Choroid plexus epithelial cell (primary cell): ENCODE measurements at places on chromosomes 13 and 19.

DNA sequence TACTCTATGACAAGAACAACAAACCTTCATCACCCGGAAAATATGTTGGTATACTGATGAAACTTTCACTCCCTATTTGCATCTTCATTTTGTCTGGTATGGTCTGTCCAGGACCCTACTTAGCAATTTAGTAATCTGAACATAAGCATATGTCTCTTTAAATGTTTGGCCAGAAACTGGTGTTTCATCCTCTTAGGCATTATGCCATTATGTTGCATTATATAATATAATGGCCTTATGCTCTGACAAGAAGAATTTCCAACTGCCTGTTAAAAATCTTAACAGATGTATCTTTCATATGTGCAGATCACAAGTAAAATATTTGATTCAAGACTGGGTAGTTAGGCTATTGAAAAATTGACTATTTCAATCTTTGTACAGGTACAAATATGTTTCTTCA, 610.6 kb upstream of the PRR20A start:
- no peak for DNase-seq

DNA sequence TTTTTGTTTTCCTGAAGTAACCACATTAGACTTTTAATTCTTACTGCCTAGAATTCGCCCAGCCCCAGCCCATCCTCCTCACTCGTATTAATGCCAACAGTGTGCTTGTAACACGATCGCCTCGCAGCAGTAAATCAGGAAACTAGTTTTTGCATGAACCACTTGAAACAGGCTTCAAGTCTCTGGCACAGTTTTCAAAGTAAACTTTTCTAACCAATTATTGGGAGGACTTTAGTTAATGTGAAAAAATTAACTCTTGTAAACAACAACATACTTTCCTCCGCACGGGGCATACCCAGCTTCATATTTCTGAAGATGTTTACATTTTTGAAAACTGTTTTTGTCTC, 39.2 kb downstream of the TNFRSF19 start:
- peak; percentile 89 for DNase-seq

DNA sequence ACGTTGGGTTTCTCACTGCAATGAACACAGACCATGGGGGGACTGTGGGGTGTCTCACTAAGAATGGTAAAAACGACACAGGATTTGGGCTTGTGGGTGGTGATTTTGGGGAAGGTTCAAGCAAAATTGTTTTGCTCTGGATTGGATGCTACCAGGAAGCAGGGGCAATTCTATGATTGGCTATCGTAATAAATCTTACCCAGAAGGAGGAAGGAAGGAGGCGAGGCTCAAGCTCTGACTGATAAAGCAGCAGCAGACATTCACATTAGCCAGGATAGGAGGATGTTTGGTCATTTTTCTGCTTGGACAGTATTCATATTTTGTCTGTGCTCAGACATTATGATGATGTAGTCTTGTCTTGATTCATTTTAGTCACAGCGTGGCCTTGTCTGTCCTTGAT, 1.5 kb downstream of the ZNF576 start:
- DNase-seq, result no peak

DNA sequence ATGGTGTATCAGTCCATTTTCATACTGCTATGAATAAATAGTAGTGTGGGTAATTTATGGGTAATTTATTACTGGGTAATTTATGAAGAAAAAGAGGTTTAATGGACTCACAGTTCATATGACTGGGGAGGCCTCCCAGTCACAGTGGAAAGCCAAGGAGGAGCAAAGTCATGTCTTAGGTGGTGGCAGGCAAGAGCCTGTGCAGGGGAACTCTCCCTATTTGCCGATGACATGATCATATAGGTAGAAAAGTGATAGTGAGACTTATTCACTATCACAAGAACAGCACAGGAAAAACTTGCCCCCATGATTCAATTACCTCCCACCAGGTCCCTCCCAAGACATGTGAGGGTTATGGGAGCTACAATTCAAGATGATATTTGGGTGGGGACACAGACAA, 1137.7 kb downstream of the UQCRFS1 start:
- DNase-seq, result no peak

DNA sequence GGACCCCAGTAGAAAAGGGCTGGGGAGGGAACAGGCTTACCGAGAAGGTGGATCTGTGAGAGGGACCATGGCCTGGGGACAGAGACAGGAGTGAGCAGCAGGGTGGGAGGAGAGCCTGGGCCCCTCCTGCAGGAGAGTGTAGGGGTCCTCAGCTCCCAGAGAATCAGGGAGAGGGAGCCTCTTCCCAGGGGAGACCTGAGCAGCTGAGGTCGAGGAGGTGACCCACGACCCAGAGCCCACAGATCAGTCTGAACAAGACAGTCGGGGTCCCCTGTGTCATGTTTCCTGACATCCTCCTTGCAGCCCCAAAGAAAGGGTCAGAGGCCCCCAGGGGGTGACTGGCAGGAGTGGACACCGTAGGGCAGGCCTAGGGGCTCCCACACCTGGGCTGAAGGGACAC, 6.7 kb downstream of the CEACAM4 start:
- no peak for DNase-seq

GRCh38 chr13:46906405-46906804, 9.6 kb upstream of the HTR2A start:
- no peak for DNase-seq

DNA sequence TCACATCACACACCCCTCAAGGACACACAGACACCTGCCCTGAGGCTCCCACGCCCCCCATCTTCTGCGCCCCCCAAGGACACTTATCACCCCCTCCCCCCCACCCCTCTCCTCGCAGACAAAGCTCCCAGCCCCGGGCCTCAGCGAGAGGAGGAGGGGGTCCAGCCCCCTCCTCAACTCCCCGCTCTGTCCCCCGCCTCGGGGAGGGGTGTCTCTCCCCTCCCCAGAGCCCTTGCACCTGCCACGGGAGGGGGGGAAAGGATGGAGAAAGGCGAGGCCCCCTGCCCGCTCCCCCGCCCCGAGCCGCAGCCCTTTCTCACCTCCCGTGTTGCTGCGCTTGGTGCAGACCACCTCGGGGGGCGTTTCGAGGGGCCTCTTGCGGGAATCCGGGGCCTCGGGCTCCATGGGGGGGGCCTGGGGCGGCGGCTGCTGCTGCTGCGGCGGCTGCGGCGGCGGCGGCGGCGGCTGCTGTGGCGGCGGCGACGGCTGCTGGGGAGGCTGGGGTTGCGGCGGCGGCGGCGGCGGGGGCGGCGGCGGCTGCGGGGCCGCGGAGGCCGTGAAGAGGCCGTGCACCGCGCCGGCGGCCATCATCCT, 621 bp downstream of the NOVA2 start:
- DNase-seq, result no peak

DNA sequence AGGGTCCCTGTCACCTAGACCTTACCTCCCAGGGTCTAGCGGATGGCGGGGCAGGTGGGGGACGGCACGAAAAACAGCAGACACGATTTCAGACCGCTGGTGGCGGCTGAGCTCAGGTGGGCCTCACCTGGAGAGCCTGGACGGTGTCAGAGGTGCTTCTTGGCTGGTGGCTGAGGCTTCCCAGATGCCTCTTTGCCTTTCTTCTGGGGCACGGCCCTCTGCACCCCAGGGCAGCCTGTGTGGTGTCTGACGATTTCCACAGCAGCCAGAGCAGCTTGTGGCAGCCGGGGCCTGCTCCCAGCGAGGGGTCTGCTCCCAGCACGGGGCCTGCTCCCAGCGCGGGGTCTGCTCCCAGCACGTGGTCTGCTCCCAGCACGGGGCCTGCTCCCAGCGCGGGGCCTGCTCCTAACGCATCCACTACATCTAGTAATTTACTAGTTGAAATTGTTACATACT, 66.7 kb downstream of the ATP11A start:
- DNase-seq, result peak; percentile 17

DNA sequence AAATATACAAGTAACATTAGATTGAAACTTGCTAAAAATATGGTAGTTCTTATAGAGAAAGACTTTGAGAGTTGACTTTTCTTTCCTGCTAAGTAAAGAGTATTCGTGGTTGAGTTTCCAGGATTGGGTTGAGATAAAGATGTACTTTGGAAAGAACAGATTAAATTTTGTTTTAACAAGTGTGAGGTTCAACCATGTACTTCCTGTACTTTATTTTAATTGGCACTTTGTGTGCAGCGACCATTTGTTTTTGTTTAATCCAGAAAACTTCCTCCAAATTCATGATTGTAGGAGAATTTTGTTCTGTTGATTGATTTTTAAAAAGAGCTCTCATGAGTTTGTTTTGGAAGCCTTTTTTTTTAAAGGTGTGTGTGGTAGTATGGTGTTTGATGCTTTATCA, 46.9 kb downstream of the PAN3 start:
- no peak for DNase-seq
